ENCODE measurements at places on chromosomes 2 and 18.

DNA sequence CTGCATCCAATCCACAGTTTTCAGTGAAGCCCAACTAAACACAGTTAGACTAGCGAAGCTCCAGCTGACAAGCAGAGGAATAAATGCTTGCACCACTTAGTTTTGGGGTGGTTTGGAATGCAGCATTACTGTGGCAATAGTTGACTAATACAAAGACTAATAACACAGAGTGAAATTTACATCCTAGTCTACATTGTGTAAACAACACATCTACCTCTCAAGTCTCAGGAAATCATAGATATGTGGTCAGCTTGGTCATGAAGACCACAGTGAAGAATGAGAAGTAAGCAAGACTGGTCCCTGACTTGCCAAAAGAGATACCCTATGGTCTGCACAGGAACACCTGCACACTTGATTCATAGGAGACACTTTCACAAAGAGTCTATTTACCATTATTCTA is 155.1 kb upstream of the TANK start:
- no peak for DNase-seq

GRCh38 chr2:198232281-198232680 is 427.9 kb downstream of the PLCL1 start:
- DNase-seq = no peak

DNA sequence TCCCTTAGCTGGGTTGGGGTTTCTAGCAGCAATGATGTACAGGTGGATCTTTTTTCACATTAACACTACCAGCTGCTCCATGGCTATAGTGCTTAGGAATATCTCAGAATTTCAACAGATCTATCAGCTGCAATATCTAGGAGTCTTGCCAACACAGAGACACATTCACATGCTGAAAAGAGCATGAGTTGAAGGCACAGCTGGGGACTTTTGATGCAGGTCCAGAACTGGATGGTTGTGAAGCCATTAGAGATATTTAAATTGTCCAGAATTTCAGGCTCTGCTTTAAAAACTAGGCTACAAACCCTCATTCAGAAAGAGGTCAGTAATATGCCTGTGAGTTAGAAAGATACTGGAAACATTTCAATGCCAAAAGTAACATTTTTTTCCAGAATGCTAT is 122.2 kb upstream of the CCDC195 start:
- DNase-seq = no peak

GRCh38 chr18:22055466-22056238 is 113.7 kb upstream of the GATA6 start:
- DNase-seq = no peak

GRCh38 chr2:173451118-173451517 is 96.4 kb downstream of the CDCA7 start:
- no peak for DNase-seq

DNA sequence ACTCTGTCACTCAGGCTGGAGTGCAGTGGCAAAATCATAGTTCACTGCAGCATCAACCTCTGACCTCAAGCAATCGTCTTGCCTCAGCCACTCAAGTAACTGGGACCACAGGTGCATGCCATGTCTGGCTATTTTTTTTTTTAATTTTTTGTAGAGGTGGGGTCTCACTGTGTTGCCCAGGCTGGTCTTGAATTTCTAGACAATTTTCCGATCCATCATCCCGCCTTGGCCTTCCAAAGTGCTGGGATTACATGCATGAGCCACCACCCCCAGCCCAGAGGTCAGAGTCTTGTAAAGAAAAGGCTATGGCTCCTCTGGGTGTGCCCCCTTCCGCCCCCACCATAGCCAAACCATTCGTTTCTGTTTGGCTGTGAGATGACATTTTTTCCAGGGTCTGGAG is 13.1 kb upstream of the TMBIM1 start:
- DNase-seq = no peak

DNA sequence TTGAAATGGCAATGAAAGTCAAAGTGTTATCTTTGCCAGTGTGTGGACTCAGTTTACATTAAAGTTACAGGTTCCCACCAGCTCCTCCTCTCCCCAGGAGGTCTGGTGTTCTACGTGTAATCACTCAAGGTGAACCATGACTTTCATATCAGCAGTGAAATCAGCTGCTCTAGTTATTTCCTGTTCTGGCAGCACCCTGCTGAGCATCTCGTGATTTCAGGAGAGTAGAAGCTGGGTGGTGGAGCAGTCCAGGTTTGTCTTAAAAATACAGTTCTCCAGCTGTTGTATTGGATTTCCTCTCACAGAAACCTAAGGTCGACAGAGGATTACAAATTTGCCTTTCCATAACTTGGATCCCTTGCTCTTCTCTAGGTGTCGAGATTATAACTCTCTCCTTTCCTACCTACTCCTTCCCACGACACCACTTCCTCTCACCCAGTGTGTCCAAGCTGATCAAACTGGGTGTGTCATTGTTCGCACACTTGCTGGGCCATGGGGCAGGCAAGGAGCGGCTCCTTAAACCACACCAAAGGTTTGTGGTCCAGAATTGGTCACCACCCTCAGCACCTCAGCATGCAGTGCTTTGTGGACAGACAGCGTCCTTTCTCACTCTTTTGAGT is 13.0 kb upstream of the ARHGAP25 start:
- no peak for DNase-seq
